ENCODE measurements at places on chromosomes 3 and 15.
A peak's percentile ranks its signal among the peaks of the same experiment; 100 is the strongest.

DNA sequence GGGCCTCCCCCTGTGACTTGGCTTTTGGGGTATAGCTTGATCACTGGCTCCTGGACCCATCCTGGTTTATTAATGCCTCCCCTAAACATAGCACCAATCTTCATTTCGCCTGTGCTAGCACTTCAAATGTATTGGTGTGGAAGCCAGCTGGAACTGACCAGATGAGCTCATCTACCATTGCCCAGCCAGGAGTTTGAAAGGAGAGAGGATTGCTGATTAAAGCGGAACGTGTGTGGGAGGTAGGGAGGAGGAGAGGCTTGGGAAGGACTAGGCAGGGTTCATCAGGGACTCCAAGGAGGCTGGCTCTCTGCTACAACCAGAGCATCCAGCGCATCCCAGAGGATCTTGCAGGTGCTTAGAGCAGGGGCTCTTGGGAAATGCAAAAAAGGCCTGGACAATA is 34.4 kb upstream of the TLE3 start:
- no peak for DNase-seq

- no peak for DNase-seq
Observed at GRCh38 chr3:148951599-148952361, 39.6 kb upstream of the GYG1 start.

- no peak for DNase-seq
Observed at GRCh38 chr3:117919621-117920020, 1115.0 kb downstream of the IGSF11 start.

- DNase-seq, result peak; percentile 86
Observed at GRCh38 chr15:33242165-33242564, 47.7 kb upstream of the FMN1 start.

DNA sequence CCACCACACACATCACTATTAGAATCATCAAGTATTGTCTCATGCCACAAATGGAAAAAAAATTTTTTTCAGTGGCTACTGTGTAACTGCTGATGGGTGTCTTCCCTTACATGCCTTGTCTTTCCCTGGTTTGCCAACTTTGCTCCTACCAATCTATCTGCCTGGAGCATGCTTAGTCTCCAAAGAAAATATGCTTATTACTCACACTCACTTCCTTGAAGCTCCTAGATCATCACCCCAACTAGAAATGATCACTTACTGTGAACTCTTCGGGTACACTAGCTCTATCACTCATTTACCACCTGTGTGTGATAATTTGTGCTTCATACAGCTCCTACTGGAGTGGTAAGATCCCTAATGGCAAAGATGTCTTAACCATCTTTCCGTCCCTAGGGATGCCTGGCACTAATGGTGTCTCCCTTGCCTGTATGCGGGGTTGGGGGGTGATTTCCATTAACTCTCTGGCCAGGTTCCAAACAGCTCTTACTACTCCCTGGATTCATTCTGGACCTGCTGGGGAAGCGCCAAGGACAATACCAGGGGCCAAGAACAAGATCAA is 799 bp downstream of the VPS33B start:
- DNase-seq, result peak; percentile 38

GRCh38 chr15:96435022-96435421 is 104.5 kb downstream of the NR2F2 start:
- DNase-seq, result no peak

- no peak for DNase-seq
Observed at GRCh38 chr15:39613271-39613670, 32.4 kb downstream of the THBS1 start.

GRCh38 chr3:87855616-87856015 is 203.2 kb downstream of the CGGBP1 start:
- DNase-seq, result peak; percentile 68

GRCh38 chr3:173529062-173529711 is 131.6 kb downstream of the NLGN1 start:
- DNase-seq, result peak; percentile 41

- no peak for DNase-seq
Observed at GRCh38 chr15:35746121-35746520, 200.2 kb upstream of the DPH6 start.

DNA sequence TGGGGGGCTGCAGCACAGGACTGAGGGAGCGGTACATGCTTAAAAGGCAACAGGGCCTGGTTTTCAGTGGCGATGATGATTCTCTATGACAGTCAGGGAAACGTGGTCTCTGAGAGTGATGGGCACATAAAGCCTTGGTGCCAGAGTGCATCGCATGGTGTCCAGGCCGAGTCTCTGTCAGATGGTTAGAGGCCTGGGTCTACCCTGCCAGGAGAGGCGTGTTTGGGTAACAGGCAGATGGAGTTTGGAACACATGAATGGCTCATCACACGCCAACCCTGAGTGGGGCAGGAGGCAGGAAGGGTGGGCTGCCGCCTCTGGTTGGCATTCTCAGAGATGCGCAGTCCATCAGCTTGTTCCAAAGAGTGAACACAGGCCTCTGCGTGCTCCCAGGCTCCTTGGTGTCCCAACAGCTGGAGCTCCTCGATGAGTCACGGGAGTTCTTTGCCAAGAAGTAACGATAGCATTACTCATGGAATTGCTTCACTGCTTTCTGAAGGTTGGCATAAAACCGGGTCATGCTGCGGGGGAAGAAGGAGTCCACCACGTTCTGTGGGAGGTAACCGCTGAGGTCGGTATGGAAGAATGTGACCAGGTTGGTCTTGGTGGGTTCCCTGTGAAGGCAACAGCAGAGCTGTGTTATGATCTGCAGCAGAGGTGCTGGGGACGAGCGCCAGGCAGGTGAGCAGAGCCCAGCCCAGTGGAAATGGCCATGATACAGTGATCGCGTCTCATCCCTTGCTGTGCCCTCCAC is 11.0 kb downstream of the STARD5 start:
- DNase-seq, result peak; percentile 98

DNA sequence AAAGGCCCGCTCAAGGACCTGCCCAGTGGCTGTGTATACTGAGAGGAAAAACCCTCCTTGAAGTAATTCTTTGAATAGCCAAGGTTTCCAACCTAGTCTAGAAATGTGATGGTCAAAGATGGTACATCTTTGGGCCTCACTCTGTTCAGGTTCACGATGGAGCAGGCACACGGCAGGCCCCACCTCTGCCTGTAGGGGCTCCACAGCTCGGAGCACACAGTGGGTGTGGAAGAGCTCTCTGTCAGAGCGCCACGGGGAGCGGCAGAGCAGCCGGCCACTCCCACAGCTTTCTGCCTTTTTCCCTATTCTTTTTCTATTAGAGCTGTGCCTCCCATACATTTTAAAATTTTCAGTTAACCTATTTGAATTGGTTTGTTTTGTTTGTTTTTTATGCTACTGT is 89.5 kb downstream of the CTNNB1 start:
- no peak for DNase-seq

DNA sequence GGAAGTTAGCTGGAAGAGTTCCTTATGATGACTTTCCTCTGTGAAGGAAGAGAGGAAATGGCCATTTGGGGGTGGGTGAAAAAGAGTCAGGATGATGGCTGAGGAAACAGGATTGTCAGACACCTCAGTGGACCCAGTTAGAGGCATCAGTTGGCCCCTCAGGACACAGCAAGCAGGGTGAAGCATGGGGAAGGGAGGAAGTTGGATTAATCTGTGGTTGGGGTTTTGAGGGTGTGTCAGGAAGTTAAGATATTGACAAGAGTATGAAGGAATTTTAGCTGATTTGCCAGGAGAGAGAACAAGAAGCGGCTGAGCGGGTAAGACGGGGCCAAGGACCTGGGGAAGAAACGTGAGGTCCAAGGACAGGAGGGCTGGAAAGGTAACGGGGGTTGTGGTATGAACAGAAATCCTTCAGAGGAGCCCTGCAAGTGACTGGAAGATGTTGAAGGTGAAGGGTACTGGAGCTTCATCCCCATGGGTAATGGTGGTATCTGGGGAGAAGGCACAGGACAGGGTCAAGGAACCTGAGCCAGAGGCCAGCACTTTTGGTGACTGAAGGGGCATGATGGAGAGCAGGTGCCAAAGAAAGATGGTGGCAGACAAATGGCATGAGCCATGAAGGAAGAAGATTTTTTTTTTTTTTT is 2.7 kb downstream of the UQCC5 start:
- DNase-seq, result no peak

DNA sequence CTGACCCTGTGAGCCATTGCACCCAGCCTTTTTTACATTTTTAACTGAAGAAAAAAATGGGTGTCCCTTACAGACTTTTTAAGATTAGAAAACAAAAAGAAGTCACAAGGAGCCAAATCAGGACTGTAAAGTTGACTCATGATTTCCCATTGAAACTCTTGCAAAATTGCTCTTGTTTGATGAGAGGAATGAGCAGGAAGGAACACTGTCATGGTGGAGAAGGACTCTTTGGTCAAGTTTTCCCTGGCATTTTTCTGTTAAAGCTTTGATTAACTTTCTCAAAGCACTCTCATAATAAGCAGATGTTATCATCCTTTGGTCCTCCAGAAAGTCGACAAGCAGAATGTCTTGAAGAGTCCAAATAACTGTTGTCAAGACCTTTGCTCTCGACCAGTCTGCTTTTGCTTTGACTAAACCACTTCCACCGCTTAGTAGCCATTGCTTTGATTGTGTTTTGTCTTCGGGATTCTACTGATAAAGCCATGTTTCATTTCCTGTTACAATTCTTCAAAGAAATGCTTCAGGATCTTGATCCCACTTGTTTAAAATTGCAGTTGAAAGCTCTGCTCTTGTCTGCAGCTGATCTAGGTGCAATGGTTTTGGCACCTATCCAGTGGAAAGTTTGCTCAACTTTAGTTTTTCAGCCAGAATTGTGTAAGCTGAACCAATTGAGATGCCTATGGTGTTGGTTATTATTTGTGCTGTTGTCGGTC is 369.4 kb downstream of the MAGI1 start:
- DNase-seq, result no peak

- DNase-seq, result no peak
Observed at GRCh38 chr15:88652456-88653199, 13.8 kb downstream of the ISG20 start.

GRCh38 chr15:81336568-81336967 is 12.6 kb upstream of the STARD5 start:
- peak; percentile 37 for DNase-seq

GRCh38 chr3:48427630-48427962 is 2.3 kb downstream of the PLXNB1 start:
- DNase-seq, result no peak

DNA sequence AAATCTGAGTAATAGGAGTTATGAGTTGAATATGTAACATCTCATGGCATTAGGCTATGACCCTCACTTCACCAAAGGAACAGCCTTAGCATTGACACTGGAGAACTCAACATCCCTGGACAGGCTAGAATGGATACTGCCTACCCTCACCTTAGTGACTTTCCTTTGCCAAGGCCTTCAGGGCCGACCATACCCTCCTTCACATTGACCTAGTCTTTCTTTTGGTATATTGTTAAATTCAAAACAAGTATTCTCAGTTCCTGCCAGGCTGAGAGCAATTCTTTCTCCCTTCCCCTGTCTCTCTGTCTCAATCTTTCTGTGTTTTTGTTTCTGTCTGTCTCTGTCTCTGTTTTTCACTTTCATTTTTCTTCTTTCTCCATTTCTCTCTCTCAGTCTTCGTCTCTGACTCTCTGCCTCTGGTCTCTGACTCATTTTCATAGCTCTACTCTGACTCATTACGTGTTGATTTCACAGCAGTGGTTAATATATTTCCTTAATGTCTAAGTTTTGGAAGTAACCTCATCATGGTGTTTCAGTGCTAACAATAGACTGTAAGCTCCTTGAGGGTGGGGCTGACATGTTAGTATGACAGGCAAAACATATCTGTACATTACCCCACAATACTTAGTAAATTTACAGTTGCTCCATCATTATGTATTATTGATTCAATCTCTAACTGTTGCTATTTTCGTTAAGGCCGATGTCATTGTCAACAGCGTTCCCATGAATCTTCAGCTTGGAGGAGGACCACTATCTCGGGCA is 32.5 kb downstream of the PARP15 start:
- DNase-seq, result peak; percentile 72

GRCh38 chr15:35743321-35743720 is 197.4 kb upstream of the DPH6 start:
- no peak for DNase-seq

GRCh38 chr3:190491533-190492054 is 22.3 kb upstream of the IL1RAP start:
- DNase-seq, result no peak

- DNase-seq, result peak; percentile 91
Observed at GRCh38 chr15:87477737-87478686, 778.5 kb downstream of the NTRK3 start.

DNA sequence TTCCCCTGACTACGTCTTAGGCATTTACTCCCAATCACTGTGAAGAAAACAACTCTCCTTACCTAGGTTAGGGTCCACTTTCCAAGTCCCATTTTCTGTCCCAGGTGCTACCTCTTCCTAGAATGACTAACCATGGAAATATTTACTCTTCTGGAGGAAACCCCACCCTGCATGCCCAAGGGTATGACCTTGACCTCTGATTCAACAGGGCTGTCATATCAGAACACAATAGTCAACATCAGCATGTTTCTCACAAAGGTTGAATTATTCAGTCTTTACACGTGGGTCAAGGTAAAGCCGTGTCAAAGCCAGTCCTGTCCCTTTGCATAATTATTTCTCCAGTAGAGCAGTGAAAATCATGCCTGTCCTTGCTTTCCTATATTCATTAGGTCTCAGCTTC is 4.3 kb upstream of the FRMD5 start:
- DNase-seq, result no peak

DNA sequence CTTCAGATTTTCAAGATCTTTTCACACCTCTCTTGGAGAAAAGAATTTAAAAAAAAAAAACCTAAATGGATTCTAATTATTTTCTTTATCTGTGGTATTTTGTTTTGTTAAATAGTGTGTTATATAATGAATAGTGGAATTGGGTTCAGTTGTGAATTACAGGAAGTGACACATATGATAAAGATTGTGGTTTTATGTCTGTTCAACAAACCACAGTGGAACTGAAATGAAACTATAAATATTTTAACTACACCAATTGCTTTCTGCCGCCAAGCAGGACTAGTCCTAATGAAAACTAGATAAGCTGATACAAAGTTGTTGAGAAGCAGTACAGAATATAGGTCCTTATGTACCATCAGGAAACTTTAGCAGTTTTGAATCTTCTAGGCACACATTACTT is 121.6 kb downstream of the UBE2E2 start:
- peak; percentile 37 for DNase-seq

DNA sequence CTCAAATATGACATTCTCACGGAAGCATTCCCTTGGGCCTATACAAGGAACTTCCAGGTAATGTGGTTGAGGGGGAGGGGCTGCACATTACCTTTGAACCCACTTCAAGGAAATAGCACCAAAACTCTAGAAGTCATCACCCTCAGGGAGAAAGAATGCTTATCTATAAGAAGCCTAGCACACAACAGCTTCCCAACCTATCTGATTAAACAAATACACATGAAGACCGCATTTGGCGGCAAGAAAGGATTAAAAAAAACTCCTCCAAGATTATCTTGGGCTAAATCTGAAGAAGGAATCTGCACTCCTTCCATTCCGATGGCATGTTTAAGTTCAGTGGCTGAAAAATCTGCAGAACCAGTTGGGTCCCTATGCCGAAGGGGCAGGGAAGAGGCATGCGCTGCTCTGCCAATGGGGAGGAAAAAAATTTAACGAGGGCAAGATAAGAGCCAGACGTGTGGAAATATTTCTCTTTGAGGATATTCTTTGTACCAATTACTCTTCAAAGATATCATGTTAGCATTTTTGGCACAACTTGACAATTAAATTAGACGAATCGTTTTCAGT is 82.0 kb upstream of the WNT5A start:
- DNase-seq, result no peak

GRCh38 chr3:126033765-126034164 is 50.2 kb downstream of the SLC41A3 start:
- no peak for DNase-seq
